ENCODE measurements at places on chromosomes 13 and 19.
A peak's percentile ranks its signal among the peaks of the same experiment; 100 is the strongest.

- no peak for DNase-seq
These were observed 44.7 kb upstream of the RANBP3 start for GRCh38 chr19:6022570-6023064.

DNA sequence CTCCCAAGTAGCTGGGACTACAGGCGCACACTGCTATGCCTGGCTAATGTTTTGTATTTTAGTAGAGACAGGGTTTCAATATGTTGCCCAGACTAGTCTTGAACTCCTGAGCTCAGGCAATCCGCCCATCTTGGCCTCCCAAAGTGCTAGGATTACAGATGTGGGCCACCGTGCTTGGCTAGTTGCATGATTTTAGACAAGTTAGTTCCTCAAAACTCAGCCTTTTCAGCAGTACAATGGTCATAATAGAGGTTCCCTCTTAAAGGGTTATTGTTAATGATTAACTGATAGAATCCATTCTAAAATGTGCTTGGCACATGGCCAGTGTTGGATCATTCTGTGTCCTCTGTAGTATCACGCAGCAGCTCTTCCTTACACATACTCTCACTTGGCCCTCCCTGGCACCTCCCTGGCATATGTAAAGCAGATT lies 19.5 kb upstream of the IFT88 start:
- no peak for DNase-seq

GRCh38 chr19:919199-920050 lies 2.3 kb downstream of the KISS1R start:
- DNase-seq: peak; percentile 77

GRCh38 chr19:11165486-11166030 lies 10.0 kb upstream of the SPC24 start:
- DNase-seq: no peak

- no peak for DNase-seq
These were observed 2.1 kb upstream of the BSG start for GRCh38 chr19:570251-570686.

GRCh38 chr19:31347828-31348392 lies 1.3 kb downstream of the TSHZ3 start:
- DNase-seq: no peak

- no peak for DNase-seq
These were observed 82.7 kb downstream of the DLEU7 start for GRCh38 chr13:50760751-50761150.

DNA sequence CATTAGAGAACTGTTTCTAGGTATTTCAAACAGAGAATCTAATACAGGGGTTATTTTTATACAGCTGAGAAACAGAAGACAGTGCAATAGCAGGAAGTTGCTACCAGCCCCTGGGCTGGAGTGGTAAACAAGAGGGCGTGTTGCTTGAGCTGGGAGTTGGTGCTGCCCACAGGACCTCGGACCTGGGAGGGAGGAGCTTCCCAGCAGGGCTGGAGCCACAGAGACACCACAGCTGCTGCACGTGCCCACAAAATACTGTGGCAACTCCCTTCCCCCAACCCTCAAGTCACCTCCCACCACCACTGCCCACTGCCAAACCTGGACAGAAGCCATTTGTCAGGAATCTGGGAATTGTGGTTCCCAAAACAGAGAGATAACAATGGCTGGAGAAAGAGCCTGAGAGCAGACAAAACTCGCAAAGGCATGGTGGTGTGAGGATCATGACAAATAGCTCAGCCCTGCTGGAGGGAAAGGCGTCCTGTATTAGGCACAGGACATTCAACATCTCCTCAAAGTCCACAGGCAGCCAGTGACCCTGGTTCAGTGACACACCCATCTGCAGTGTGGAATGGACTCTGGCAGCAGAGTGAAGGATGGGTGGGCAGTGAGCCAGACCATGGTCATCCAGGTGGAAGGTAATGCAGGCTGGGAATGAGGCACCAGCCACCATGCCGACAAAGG lies 57.2 kb downstream of the SPATA13 start:
- DNase-seq: no peak
